ENCODE measurements at places on chromosomes 7 and 10.
A peak's percentile ranks its signal among the peaks of the same experiment; 100 is the strongest.

- DNase-seq = no peak
These were observed 30.9 kb downstream of the MAD1L1 start for GRCh38 chr7:2201686-2202360.

GRCh38 chr7:115965236-115965635 lies 65.3 kb downstream of the TFEC start:
- DNase-seq = no peak

- no peak for DNase-seq
These were observed 28.3 kb downstream of the FZD1 start for GRCh38 chr7:91292506-91292905.

GRCh38 chr10:124693801-124694416 lies 50.3 kb downstream of the FAM53B start:
- no peak for DNase-seq

- DNase-seq = no peak
These were observed 139.8 kb upstream of the AOAH start for GRCh38 chr7:36863901-36864701.

DNA sequence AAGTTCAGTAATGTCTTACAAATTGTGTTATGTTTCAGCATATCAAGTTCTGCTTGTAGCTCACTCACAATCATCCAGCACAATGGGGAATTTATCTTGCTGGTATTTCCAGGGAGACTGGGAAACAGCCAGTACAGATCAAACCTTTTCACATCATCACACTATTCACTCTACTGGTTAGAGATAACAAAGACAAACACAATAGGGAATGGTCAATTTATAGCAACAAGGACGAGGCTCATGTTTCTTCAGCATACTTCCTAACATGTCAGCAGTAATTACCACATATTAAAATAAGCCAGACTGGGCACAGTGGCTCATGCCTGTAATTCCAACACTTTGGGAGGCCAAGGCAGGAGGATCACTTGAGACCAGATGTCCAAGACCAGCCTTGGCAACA lies 38.3 kb downstream of the TOMM7 start:
- DNase-seq = no peak

DNA sequence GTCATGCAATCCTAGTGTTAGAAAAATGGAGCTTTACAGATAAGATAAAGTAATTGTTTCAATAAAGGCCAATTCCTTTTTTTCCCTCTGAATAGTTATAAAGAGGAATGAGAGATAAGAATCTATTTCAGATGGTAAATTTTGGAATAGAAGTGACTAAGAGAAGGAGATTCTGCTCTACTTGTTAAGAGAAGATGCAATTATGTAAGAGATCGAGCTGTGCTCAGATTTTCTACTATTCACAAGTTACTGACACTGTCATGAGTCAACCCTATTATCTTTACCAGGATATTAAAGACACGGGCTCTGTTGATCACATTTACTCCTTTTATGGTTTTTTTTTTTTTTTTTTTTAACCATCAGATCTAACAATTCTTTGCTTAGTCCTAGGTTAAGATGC lies 511.3 kb downstream of the ARL4A start:
- DNase-seq = no peak

GRCh38 chr7:91347290-91347689 lies 83.1 kb downstream of the FZD1 start:
- DNase-seq = no peak

- DNase-seq = no peak
These were observed 4.1 kb downstream of the FXYD4 start for GRCh38 chr10:43375401-43376020.

- DNase-seq = peak; percentile 49
These were observed 498 bp downstream of the NDST2 start for GRCh38 chr10:73810735-73811465.

GRCh38 chr7:100691676-100692577 lies 2.1 kb downstream of the GIGYF1 start:
- DNase-seq = peak; percentile 69

GRCh38 chr7:50660040-50660829 lies 95.0 kb upstream of the DDC start:
- peak; percentile 18 for DNase-seq

DNA sequence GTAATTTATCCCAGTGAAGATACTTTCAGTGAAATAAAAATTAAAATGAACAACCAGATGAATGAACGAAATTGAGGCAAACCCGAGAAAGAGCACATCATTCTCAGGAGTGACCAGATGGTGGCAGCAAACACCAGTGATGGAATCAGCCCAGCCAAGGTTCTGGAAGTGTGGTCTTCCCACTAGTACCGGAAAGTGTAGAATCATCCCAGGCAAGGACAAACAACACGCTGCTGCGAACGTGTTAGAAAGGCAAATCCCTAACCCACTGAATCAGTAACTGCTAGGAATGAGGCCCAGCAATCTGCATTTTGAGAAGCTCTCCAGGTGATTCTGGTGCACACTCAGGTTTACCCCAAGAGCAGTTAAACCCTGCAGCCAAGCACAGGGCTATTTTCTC lies 15.5 kb upstream of the SLC18A3 start:
- DNase-seq = no peak

DNA sequence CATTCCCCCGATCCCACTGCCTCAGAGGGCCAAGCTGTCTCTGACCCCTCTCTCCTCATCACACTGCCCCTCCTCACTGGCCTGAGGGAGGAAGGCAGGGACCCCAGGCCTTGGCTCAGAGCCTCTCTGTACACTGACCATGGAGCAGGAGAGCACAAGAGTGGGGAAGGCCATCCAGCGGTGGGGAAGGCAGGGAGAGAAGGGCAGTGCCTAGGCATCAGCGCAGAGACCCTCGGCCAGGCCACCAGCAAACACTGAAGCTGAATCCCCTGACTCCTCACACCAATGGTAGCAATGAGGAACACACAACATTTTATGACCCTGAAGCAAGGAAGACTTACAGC lies 14.8 kb downstream of the OGDHL start:
- no peak for DNase-seq

- no peak for DNase-seq
These were observed 138.4 kb downstream of the PAXIP1 start for GRCh38 chr7:154864523-154864891.

- no peak for DNase-seq
These were observed 31.7 kb downstream of the AP5Z1 start for GRCh38 chr7:4806983-4807597.

- DNase-seq = no peak
These were observed 92.0 kb upstream of the GPR26 start for GRCh38 chr10:123574109-123574698.

- DNase-seq = no peak
These were observed 293.0 kb upstream of the IMMP2L start for GRCh38 chr7:111855161-111855841.

DNA sequence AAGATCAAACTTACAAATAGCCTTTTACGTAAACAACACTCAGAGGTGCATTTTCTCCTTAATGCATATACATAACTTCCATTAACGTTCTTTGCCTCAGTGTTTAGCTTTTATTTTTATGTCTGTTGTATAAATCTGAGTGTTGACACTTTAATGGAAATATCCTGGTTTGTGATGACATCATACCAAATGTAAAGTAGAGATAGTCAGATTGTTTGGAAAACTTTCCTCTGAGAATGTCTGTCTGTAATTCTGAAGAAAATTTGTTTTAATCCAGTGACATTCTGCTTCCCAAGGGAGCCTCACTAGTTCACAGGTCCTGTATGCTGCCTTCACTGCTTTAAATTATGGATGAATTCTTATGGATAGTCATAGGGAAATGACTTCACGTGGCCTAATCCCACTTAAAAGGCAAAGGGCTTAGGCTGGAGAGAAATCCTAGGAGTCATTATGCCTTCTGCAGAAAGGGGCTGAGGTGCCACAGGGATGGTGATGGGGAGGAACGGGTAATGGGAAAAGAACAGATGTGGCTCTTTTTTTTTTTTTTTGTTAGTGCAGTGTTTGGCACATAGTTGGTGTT lies 93.2 kb downstream of the DNAJB9 start:
- DNase-seq = no peak

GRCh38 chr10:117960345-117960935 lies 86.3 kb downstream of the RAB11FIP2 start:
- no peak for DNase-seq

- no peak for DNase-seq
These were observed 58.8 kb downstream of the ZNF518A start for GRCh38 chr10:96188916-96189315.

- no peak for DNase-seq
These were observed 127.2 kb upstream of the SLC25A13 start for GRCh38 chr7:96449094-96449493.

- DNase-seq = no peak
These were observed 335.3 kb downstream of the SUGCT start for GRCh38 chr7:40470091-40470592.

DNA sequence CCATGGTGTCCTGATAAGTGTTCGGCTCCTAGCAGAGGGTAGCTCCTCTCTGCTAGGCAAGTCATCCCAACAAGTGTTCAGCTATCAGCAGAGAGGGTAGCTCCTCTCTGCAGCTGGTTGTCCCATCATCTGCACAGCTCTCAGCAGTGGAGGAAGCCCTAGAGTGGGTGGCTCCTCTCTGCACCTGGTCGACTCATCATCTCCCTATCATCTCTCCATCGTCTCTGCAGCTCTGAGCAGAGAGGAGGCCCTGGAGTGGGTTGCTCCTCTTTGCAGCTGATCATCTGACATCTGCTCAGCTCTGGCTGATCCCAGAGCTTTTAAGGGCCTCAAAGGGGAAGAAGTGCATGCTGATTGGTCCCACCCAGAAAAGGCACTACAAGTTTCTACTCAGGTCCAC lies 199.9 kb upstream of the KMT2E start:
- DNase-seq = no peak

DNA sequence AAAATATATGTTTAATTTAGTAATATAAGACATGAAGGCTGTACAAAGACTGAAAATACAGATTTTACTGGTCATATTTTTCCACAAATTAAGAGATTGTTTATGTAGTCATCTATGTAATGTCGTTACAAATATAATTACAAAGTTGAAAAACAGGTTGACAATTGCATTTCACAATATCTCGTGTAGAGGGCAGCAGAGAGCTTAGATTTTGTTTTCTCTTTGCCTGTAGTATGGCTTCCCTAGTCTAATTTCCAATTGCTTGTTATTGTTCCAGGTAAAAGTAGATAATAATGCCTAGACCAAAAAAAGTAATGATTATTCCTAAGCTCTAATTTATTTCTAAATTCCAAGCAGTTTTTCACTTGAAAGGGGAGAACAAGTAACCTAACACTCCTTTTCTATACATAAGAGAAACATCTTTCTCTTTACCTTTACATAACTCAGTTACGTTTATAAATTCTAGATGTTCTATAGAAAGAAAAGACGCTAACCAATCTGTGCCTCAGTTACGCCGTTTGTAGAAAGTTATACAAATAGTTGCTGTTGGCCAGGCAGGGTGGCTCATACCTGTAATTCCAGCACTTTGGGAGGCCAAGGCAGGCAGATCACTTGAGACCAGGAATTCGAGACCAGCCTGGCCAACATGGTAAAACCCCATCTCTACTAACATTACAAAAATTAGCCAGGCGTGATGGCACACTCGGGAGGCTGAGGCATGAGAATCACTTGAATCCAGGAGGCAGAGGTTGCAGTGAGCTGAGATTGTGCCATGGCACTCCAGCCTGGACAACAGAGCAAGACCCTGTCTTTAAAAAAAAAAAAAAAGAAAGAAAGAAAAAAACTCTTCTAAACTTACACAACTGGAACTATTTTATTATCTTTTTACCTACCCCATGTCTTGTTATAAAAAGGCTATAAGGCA lies 30.0 kb downstream of the NET1 start:
- no peak for DNase-seq

GRCh38 chr7:90625562-90625961 lies 29.4 kb downstream of the CDK14 start:
- no peak for DNase-seq

DNA sequence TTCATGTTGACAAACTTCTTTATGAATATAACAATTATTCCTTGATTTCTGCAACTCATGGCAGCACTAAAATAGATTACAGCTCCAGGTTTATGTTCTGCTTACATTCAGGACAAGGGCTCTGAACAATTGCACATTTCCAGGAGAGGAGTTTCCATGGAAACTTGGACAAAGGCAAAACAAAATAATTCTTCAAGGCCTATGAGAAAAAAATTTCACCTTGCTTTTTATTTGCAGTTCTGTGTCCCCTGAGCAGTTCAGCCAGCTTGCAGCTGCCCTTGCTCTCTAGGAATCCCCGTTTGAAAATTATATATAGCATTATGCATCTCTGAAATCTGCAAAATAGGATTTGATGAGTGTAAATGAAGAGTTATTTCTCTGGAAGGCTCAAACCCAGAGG lies 71.7 kb downstream of the ARL4A start:
- DNase-seq = no peak

GRCh38 chr10:5569568-5569967 lies 44.8 kb downstream of the CALML3 start:
- no peak for DNase-seq

GRCh38 chr7:141045126-141045841 lies 28.6 kb upstream of the TMEM178B start:
- no peak for DNase-seq

DNA sequence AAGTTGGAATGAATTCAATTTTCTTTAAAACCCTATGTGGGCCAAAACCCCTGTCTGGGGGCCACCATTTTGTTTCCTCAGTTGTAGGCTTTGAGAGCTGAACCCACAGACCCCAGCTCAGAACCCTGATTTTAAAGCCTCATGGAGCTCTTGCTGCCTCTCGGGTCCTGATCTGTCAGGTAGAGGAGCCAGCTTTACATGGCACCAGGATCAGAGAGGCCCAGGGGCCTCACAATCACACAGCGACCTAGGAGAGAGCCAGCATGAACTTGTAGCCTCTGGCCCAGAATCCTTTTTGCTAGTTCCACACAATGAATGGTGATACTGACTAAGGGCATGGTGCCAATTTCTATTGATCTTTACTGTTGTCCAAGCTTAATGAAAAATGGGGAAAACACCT lies 84.3 kb upstream of the SORCS3 start:
- DNase-seq = no peak

DNA sequence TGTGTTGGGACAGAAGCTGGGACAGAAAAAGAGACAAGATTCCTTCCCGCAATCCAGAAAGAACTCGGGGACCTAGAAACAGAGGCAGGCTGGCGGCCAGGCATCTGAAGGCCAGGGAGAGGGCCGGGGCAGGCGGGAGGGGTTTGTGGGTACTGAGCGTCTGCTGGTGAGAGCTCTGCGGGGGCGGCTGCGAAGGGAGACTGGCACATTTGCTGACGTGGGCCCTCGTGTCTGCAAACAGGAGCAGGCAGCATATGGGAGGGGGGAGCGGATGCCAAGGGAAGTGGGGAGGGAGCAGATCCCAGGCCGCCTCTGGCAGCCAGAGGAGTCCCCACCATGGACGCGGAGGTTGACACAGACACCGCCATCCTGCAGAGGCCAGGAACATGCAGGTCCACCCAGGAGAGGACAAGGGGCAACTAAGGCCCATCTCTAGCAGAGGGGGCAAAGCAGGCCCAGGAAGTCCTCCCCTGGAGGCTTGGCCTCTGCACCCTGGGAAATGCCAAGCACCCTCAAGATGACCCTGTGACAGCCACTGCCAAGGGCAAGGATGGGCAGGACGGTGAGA lies 32.2 kb downstream of the KCNH2 start:
- DNase-seq = no peak

- DNase-seq = no peak
These were observed 77.3 kb downstream of the GRK5 start for GRCh38 chr10:119284679-119285096.

Data from activated T-helper 9 cell treated with anti-CD3 and anti-CD28 coated beads, Interleukin-2, amount 50 U/mL, for 16 hours (primary cell).